NCI-H2107 (cell line): ENCODE measurements at places on chromosomes 5 and 9.

GRCh38 chr5:73214306-73214705 is 41.3 kb downstream of the TMEM174 start:
- DNase-seq, result no peak

DNA sequence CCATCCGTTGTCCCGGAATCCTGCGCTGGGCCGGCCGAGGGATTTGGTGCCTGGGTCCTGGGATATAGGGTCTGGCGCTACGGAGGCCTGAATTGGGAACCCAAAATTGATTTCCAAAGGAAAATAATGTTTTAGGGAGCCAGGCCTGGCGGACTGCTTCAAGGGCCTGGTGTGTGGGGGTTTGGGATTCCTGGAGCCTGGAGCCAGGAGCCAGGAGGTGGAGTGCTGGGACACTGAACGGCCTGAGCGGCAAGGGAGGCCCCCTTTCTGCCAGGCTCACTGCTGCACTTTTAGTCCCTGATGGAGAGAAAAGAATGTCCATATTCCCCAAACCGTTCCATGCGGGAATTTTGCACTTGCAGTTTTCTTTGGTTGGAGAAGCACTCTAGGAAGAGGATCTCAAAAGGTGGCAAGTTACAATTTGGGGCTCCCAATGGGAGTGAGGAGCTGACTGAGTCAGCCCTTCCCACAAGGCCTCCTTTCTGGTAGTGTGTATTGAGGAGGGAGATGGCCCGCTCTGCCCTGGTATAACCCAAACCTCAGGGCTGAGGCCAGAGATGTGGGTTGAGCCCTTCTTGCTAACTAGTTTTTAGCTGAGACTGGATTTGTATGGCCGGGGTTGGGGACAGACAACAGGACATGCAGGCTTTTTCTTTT is 2.2 kb downstream of the LMX1B start:
- no peak for DNase-seq

DNA sequence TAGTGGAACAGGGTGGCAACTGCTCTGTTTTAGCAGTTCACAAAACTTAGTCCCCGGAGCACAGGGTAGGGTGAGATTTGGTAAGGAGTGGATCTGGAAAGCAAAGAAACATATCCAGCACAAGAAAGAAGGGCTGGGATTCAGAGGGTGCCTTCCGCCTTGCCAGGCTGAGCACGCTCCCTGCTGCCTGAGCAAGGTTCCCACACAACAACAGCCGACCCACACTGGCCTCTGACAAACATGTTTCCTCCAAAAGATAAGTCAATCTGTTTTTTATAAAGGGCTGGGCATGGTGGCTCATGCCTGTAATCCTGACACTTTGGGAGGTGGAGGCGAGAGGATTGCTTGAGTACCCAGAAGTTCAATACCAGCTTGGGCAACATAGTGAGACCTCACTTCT is 45.8 kb downstream of the RAB3C start:
- no peak for DNase-seq

- DNase-seq, result no peak
Observed at GRCh38 chr9:110640736-110641135, 27.9 kb upstream of the MUSK start.

GRCh38 chr5:43416803-43417394 is 4.7 kb upstream of the CCL28 start:
- DNase-seq, result no peak

- DNase-seq, result no peak
Observed at GRCh38 chr5:56409331-56410190, 176.4 kb upstream of the ANKRD55 start.

- no peak for DNase-seq
Observed at GRCh38 chr5:15598294-15598902, 98.4 kb downstream of the FBXL7 start.

DNA sequence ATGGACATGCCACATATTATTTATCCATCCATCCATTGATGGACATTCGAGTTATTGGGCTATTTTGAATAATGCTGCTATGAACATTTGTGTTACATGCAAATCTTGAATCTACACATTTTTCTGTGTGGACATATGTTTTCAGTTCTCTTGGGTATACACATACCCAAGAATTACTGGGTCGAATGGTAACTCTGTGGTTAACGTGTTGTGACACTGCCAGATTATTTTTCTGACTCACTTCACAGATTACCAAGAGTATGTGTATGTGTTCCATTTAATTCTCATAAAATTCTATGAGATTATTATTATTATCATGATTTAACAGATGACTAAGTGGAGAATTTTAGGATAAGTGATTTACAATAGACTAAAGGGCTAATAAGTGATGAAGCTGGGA is 26.7 kb downstream of the CYFIP2 start:
- DNase-seq, result no peak

GRCh38 chr5:446883-447263 is 3.9 kb downstream of the EXOC3 start:
- DNase-seq, result no peak

DNA sequence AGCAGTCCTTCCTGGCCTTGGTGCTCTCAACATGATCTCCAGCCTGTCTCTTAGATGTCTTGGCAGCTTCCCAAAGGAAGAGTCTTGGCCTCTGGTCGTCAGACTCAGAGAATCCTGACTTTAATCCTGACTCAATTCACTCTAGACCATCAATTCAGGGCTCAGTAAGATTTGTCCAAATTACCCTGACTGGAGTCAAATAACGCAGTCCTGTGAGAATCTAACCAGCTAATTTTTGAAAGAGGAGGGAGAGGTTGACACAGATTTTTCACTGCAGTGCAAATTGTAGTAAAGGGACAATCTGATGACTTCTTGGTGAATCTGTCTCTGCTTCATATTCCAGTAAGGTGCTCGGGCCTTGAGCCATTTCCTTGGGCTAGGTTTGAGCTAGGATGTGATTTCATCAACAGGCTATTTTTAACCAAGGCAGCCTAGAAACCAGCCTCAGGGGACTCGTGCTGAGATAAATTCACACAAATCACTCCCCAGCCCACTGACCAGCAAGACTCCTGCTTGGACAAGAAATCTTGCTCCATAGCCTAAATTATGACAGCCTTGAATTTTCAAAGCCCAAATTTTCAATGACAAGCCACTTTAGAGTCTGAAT is 257.4 kb downstream of the ENC1 start:
- no peak for DNase-seq

DNA sequence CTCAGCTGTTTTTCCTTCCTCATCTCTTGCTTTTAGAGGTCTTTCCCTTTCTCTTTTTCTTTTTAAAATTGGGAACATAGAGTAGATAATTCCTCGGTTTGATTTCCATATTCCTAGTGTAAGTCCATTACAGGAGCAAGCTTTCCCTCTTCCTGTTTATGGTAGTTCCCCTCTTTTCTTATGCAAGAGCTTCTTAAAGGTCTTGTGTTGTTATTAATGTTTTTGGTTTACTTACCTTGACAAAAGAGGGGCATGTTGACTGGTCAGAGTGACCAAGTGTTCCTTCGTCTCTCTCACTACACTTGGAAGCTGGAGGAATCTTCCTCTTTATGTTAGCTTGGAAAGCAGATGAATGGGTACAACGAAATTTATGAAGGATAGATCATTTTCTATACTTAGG is 8.3 kb downstream of the ATG10 start:
- DNase-seq, result no peak

DNA sequence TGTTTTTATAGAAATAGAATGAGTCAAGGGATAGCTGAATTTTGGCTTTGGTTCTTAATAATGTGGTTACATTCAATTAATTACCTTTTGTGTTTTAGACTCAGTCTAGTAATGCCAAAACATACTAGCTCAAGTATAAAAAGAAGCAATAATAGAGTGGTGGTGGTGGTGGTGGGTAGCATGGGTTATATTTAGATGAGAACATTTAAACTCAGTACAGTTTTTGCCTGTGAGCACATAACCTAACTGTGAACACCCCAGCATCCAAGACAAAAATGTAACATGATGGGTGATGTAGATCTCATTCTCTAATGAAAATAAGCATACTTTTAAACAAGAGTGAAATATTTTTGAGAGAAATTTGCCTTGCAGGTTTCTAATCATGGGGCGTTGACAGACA is 14.2 kb downstream of the CPEB4 start:
- DNase-seq, result no peak
